ENCODE measurements at places on chromosomes 1 and 21.

DNA sequence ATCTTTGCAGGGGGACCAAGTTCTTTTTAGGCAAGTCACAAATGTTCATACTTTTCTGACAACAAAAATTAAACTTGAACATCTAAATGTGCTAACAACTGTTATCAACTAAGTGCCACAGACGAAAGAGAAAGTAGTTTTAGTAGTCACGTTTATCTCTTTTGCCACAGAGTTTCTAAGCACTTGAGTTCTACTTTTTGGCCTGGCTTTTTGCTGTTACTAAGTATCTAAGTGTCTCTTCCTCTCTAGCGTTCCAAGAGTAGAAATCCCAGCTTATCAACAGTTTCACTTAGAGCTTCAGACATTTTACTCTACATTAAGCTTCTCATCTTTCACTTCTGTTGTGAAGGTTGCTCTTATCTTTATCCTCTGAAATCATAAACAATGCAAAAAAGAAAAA is 34.2 kb downstream of the GATAD2B start:
- no peak for DNase-seq

DNA sequence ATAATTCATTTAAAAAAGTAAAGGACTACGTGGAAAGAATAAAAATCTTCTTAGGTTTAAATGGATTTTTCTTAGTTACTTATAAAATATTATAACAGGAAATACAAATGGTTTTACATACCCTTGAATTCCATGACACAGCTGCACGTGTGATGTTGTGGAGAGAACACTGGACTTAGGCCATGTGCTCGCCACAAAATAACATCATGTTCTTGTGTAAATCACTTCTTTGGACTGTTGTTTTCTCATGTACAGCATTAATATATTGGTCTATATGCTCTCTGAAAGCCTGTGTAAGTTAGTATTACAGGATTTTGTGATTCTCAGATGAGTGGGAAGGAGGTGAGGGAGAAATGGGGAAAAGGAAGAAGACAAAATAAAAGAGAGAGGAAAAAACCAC is 228.2 kb downstream of the DNM3 start:
- no peak for DNase-seq

- DNase-seq, result no peak
Measured at GRCh38 chr1:50701706-50702317, 258.3 kb downstream of the FAF1 start.

- DNase-seq, result no peak
Measured at GRCh38 chr1:154993572-154994268, at the start of gene LENEP. Gene LENEP, plus strand, starts transcription at chr1:154993586. Its CDS starts 22 bp downstream, at chr1:154993608.

GRCh38 chr1:36537190-36537768 is 54.6 kb upstream of the CSF3R start:
- DNase-seq, result no peak

GRCh38 chr1:41327383-41327999 is 33.7 kb upstream of the FOXO6 start:
- DNase-seq, result no peak

GRCh38 chr1:99603699-99604560 is 42.0 kb upstream of the PALMD start:
- no peak for DNase-seq

GRCh38 chr1:145985129-145985501 is 11.3 kb downstream of the TXNIP start:
- no peak for DNase-seq

DNA sequence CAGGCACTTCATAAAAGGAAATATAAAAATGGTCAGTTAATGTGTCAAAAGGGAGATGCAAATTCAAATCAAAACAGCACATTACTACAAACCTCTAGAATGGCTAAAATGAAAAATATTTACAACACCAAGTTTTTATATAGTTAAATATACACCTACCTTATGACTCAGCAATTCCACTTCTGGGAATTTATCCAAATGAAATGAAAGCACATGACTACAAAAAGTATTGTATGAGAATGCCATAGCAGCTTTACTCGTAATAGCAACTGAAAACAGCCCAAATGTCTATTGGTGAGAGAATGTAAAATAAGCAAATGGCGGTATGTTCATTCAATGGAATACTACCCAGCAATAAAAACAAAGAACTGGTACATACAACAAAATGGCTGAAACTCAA is 175.8 kb upstream of the SPAG17 start:
- no peak for DNase-seq

DNA sequence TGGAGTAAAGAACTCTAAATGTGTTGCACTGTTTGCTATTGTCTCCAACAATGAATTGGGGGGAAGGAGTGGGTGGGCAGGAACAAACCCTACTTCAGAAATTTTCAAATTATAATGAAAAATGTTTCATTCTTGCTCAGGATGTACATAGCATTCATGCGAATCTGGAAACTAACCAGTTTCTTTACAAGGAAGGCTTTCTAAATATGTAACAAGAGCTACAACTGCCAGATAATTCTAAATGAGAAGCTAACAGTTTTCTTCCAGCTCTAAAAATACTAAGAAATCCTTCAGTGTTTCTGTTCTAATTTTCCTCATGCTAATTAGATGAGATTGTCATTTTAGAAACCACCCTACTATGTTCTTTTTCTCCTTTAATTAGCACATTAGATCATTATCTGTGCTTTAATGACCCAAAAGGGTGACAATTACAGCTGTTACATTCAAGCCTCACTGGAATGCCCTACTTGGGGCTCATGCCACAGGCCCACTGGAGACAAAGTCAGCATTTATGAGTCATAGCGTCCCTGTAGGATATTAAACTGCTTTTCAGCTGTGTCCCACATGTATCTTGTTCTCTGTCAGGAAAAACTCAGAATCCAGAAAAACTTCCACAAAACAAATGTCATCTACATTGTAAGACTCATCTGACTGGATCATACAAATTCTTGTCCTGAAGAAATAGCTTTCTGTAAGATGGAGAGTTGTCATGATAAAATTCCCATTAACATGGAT is 804.6 kb upstream of the CXADR start:
- no peak for DNase-seq

DNA sequence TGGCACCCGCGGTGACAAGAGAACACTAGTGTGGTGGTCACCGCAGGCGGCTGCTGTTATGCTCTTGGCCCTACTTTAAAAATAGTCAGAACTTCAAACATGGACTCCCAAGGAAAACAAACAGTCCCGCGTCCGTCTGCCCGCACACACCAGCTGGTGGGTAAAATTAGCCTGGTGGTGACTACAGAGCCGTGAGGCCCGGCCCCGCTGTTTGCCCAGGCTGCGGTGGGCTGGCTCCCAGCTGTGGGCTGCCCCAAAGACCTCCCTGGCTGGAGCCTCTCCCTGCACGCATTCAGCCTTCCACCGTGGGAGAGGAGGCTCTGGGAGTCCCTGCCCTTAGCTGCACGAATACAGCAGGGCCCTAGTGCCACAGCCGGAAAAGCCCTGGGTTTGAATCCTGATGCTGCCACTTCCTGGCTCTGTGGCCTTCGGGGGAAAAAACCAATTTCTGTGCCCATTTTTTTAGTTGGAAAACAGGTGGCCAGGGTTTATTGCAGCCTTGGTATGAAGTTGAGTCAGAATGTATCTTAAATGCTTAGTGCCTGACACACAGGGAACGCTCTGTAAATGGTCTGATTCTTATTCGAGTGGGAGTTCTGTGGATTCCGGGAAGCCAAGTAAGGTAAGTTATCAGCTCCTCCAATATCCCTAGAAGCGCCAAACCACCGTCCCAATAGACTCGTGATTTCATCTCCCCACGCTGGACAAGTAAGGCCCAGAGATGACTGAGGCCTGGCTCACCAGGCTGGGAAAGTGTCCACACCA is 58.2 kb downstream of the ALPL start:
- DNase-seq, result no peak

Data from H7 (cell line).